Posterior vena cava (tissue), 2 donors: ENCODE measurements at places on chromosomes 11 and 22. TPM values are rescaled to one million over a fixed set of nuclear protein-coding genes. Genes with fewer than 3 reads are reported as not detected.

- peak; percentile 89 for DNase-seq
These were observed 156.9 kb downstream of the FEZ1 start for GRCh38 chr11:125338886-125339811.

GRCh38 chr11:45554230-45554967, 111.0 kb downstream of the CHST1 start:
- DNase-seq, result no peak

DNA sequence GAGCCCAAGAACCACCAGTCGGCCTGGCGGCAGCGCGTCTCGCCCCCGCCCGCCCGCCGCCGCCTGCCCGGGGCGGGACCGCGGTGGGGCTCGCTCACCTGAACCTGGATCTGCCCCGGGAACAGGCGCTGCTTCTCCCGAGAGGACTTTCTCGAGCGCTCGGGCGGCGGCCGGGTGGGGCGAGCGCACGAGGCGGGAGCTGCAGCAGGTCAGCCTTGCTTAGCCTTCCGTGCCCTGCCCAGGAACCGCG, 133 bp downstream of the MYH9 start:
- DNase-seq, result no peak

OR52J3 gene
- total RNA-seq, result not detected

PIH1D2 gene
- 0.86 TPM for total RNA-seq

DNA sequence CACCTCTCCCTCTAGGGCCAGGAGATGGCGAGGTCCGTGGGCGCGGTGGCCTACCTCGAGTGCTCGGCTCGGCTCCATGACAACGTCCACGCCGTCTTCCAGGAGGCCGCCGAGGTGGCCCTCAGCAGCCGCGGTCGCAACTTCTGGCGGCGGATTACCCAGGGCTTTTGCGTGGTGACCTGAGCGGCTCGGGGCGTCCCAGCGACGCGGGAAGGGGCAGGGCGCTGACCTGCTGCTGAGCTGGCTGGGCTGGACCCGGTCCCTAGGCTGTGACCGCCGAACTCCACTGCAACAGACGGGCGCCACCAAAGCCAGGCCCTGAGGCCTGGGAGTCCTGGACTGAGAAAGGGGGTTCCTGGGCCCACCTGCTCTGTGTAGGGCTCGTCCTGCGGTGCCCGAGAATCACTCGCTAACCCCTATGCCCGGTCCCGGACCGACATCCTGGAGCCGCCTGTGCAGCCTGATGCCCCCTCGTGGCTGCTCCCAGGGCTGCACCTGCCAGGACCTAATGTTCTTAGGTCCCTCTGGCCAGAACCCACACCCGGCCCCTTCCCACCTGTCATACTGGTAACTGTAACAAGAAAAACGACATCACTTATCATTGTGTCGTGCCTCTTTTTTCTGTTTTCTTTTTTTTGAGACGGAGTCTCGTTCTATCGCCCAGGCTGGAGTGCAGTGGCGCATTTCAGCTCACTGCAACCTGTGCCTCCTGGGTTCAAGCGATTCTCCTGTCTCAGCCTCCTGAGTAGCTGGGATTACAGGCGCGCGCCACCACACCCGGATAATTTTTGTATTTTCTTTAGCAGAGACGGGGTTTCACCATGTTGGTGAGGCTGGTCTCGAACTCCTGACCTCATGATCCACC, 15.0 kb downstream of the RHOD start:
- DNase-seq, result peak; percentile 93
